Heart left ventricle (tissue), 16 donors: ENCODE measurements at places on chromosomes 16 and 17. TPM values are rescaled to one million over a fixed set of nuclear protein-coding genes. Genes with fewer than 3 reads are reported as not detected.

KRTAP17-1 gene
- not detected for polyA plus RNA-seq

DPEP2 gene
- polyA plus RNA-seq = 1.2 TPM

GRCh38 chr17:9790889-9791876, at the start of gene DHRS7C:
Gene DHRS7C (minus strand): TSS chr17:9791592. CDS start chr17:9791284, 308 bp downstream.
- DNase-seq = peak; percentile 44

- no peak for DNase-seq
Measured at GRCh38 chr17:40372031-40372430, 7.5 kb upstream of the GJD3 start.

GRCh38 chr16:81816793-81817210, 37.7 kb downstream of the PLCG2 start:
- DNase-seq = no peak

- DNase-seq = no peak
Measured at GRCh38 chr17:41885733-41886132, 20.5 kb upstream of the KLHL11 start.

DNA sequence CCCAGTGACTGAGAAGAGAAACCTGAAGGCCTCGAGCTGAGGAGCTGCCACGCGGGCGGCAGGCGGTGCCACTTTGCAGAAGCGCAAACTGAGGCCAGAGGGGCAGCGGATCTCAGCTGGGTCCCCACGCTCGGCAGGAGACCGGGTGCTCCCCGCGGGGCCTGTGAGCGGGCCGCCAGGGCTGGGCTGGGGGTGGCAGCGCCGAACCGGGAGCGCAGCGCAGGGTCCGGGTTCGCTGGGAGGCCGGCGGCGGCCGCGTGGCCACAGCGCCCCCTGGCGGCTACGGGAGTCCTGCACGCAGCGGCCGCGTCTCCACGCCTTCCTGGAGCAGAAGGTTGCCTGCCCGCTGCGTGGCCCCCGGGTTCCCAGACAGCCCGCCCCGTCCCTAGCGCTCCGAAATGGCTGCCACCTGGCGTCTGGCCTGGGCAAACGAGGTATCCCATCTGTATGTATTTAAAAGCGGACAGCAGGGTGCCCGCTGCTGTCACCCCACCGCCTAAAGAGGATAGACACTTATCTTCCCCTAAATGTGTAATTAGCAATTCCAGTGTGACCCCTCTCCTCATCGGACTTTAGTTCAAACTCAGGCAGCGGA, 96.1 kb upstream of the CDH5 start:
- peak; percentile 72 for DNase-seq
